AML-193 (cell line): ENCODE measurements at places on chromosomes 7 and 10.

DNA sequence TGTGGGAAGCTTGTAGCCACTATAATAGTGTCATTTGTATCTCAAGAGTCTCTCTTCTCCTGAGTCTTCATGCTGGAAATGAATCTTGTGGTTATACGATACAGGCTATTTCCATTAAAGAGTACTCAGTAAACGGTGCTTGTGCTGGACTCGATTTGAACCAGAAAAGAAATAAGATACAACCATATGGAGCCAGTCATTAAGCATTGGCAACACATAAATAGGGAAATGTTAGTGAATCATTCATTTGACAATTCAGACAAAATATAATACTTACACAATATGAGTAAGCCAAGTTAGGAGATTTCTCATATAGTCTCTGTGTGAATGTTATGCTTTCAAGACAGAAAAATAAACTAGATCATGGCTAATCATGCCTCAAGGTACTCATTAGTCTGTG, 356.8 kb downstream of the PLXDC2 start:
- DNase-seq = no peak

DNA sequence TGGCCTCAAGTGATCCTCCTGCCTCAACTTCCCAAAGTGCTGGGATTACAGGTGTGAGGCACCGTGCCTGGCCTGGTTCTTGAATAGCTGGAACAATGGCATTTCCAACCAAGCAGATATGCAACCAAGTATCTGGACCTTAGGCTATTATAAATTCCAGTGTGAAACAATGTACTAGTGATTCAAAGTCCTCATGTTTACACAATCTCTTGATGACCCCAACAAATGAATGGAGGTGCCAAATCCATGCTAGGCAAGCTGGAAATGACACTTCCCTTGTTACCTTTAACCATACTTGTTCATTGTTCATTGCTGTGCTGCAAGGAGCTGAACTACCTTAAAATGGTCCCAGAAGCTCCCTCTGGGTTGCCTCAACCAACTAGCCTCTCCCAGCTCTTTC, 282.2 kb upstream of the KLF14 start:
- DNase-seq = no peak

DNA sequence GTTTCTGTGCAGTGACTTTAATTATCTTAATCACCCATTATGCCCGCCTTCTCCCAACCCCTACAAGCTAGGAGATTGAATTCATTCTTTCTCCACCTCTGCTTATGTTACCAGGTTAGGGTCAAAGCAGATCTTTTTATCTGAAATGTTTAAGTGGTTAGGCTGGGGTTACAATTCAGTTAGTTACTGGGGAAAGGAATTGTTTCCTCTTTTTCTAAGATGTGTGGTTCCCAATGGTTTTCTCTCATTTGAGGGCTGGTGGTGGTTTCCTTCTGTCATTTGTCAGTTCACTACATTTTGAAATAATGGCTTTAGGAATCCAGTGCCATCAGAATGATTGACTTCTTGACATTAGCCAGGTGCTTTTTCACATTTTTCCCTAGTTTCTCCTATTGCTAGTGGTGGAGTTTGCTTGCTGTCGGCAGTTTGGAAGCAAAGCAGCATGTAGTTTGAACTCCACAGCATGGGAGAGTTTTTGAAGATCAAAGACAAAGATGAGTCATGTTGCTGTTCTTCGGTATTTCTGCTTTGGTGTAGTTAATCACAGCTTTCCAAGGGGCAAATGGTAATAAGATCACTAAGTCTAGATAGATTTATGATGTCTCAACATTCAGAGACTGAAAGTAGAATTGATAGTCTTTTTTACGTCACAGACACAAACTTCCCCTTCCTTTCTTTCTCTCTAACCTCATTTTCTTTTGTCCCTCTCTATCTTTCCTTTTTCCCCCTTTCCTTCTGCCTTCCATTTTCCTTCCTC, 168.2 kb downstream of the SND1 start:
- DNase-seq = peak; percentile 38

DNA sequence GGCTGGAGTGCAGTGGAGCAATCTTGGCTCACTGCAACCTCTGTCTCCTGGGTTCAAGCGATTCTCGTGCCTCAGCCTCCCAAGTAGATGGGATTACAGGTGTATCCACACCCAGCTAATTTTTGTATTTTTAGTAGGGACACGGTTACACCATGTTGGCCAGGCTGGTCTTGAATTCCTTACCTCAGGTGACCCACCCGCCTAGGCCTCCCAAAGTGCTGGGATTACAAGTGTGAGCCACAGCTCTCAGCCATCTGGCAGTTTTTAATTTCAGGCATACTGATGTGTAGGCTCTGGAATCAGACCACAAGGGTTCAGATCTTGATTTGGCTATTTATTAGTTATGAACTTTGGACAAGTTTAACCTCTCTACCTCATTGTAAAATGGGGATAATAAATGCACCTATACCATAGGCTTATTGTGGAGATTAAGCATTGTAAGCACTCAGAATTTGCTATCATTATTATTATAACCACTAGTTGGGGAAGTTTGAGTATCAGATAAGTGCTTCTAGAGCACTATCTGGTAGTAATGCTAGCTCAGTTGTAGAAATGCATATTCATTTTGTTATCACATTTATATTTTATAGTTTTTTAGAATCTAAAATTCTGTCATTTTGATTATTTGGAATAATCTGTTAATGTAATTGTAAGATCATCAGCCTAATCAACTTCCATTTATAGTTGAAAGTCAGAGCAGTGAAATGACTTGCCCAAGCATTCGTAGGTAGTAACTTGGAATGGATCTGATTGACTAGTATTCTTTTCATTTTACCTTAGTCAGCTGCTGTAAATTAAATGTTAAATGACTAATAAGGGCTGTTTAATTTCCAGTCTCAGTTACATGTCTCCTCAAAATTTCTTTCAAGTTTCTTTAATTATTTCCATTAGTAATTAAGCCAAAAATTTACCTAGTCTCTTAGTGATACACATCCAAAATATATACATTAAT, 22.5 kb downstream of the KMT2E start:
- no peak for DNase-seq

DNA sequence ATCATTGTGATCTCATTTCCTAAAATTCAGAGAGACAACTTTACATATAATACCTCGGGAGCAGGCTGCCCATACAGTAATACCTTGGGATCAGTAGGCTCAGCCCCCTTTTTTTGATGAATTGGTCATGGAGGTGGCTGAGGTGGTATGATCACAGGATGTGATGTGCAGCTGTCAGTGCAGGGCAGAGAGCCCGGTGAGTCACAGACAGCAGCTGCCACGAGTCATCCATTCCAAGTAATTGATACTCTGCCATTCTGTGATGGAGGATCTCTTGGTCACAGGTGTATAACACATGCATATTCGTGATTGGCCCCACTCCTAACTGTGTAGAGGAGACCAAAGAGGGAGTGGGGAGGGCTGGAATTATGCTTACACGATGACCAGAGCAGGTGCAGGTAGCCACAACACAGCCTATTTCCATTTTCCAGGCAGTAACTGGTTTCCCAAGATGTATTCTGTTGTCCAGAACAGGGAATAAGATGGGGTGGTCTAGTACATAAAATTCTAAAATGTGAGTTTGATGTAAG, 14.1 kb downstream of the NRCAM start:
- DNase-seq = no peak
